CD4-positive, alpha-beta T cell treated with Interleukin-4 for 1 hour (primary cell): ENCODE measurements at places on chromosomes 16 and 17.

- no peak for DNase-seq
These were observed 27.3 kb downstream of the HEXIM2 start for GRCh38 chr17:45189009-45189408.

DNA sequence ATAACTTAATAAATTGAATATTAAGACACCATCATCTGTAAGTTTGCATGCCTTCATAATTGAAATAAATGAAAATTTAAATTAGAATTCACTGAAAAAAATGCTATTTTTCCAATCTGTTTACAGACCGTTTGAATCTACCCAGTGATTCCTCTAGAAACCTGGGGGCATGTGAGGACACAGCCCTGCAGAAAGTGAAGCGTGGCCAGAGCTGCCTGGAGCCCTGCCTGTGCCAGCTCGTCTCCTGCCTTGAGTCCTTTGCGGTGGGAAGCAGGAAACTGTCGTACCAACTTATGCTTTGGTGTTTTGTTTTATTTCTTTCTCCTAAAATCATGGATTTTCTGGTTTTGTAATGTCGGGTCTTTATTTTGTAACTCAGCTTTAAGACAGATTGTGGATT, 67.8 kb upstream of the FA2H start:
- no peak for DNase-seq

DNA sequence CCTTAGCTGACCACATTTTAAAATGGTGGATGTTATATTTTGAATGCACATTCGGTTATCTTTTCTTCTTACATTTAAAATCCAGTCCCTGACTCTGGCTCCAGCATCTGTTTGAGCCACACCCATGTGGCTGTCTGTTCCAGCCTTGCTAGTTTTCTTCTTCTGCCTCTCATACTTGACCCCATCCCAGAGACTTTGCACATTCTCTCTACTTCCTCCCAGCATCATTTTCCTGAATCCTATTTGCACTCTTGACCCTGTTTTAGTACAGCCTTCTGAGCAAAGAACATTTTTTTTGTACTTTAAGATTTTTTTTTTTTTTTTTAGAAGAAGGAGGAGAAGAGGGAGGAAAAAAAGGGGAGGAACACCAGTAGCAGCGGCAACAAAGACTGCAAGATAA, 23.3 kb upstream of the MAF start:
- DNase-seq: no peak

DNA sequence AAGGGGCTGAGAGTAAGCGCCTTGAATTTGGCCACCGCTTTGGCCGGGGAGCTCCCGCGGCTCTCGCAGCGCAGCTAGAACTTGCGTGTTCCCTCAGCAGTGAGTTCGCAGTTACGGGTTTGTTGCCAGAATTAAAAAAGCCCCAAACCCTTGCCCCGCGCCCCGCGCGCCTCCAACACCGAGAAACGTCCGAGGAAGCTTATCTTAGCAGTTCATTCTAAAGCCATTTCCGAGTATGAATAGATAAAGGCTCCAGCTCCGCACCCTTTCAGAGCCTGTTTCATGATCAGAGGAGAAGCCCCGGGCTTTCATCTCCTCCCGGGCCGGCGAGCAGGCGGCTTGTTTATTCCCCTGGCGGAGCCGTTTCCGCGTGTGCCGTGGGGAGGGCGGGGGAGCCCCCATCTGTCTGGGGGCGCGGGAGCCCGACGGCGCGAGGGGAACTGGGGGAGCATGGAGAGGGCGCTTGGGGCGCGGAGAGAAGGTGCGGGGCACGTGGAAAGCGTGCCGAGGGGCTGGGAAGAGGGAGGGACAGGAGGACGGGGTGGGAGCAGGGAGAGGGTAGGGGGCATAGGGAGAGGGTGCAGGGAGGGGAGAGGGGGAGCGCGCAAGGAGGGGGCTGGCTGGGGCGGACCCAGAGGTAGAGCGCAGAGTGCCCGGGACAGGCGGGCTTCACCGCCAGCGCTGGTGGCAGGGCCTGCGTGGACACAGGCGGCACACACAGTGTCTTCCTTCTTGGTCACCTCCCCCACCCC, 9.9 kb downstream of the TBX4 start:
- no peak for DNase-seq

GRCh38 chr17:10280068-10280467, 81.7 kb upstream of the GAS7 start:
- DNase-seq: no peak

- no peak for DNase-seq
These were observed 8.2 kb upstream of the COL1A1 start for GRCh38 chr17:50209472-50210239.
